ENCODE measurements at places on chromosomes 3 and 15.

DNA sequence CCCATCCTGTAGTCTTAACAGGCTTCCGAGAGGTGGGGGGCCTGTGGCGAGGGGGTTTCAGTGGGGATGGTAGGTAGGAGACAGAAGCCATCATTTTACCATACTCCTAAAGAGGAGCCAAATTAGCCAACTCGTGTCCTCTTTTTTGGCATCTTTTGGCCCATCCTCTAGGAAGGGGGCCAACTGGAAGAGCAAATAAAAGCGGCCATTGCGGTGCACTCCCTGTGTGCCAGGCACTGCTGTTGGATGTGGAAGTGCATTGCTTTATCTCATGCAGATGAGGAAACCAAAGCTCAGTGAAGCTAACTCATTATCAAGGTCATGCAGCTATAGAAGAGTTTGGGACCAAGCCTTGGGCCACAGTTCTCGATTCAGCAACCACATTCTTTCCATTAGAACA is 6.1 kb downstream of the SEMA4B start:
- ATAC-seq, result no peak

DNA sequence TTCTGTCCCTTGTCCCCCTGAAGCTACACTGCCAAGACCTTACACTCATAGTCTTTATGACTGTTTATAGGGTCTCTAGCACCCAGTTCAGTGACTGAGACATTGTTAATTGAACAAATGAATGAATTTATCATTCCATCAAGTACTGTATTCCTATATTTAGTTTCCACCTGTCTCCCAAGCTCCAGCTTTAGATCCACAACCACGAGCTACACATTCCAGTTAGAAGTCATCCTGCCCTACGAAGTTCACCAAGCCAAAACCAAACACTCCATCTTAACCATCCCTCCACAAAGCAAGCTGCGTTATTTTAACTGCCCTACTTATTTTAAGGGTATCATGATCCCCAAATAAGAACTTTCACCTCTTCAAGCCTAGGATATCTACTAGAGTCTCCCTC is 31.3 kb downstream of the TNIK start:
- no peak for ATAC-seq

GRCh38 chr3:69085833-69086722 is 1.3 kb downstream of the ARL6IP5 start:
- peak; percentile 21 for ATAC-seq

GRCh38 chr15:25178835-25179672 is 224.3 kb downstream of the SNRPN start:
- no peak for ATAC-seq

- peak; percentile 85 for ATAC-seq
Measured at GRCh38 chr3:12139111-12139511, 19.6 kb downstream of the TIMP4 start.

DNA sequence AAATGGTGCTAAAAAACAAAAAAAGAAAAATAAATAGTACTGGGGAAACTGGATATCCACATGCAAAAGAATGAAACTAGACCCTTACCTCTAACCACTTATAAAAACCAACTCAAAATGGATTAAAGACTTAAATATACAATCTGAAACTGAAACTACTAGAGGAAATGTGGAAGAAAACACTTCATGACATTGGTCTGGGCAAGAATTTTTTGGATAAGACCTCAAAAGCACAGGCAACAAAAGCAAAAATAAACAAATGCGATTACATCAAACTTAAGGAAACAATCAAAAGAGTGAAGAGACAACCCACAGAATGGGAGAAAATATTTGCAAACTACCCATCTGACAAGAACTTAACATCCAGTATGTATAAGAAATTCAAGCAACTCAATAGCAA is 6.4 kb downstream of the IFT57 start:
- no peak for ATAC-seq

DNA sequence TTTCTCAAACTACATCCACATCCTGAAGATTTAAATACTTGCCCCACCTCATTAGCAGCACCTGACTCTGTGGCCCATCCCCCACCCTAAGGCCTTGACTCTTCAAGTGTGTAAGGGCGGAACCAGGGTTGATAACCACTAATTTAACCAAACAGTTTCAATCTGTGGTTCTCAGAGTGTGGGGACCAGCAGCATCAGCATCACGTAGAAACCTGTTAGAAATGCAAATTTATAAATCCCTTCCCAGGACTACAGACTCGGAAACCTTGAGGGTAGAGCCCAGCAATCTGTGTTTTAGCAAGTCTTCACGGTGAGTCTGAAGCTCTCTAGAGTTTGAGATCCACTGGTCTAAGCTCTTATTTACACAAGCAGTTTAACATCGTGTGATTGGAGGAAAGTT is 12.4 kb downstream of the GNB4 start:
- ATAC-seq, result no peak

GRCh38 chr15:51503003-51503402 is 119.6 kb downstream of the DMXL2 start:
- ATAC-seq, result no peak

- ATAC-seq, result no peak
Measured at GRCh38 chr15:48603922-48604321, 41.6 kb downstream of the FBN1 start.

DNA sequence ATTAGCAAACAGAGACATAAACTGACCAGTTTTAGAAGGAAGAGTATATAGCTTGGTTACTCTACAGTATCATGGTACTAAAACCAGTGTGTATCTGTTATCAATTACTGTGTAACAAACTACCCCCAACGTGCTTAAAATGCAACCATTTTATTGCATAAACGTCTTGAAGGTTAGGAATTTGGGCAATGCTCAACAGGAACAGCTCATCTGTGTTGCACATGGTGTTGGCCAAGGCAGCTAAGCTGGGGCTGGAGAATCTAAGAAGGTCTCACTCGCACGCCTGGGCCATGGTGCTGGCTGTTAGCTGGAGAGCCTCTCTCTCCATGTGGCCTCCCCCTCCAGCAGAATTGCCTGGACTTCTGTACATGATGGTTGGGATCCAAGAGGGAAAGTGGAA is 81.2 kb upstream of the THBS1 start:
- no peak for ATAC-seq

DNA sequence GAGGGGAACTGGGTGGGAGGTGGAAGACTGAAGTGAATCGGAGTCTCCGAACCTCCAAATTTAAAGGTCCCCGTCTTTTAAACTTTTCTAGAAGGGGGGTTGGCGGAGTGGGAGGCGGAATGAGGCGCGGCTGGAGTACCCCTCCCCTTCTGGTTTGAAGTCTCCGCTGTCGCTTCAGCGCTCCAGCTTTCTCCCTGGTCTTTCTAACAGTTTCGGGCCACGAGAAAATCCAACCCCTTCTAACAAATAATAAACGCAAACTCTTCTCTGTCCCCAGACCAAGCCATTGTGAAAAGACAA is 2.5 kb upstream of the MECOM start:
- ATAC-seq, result no peak

DNA sequence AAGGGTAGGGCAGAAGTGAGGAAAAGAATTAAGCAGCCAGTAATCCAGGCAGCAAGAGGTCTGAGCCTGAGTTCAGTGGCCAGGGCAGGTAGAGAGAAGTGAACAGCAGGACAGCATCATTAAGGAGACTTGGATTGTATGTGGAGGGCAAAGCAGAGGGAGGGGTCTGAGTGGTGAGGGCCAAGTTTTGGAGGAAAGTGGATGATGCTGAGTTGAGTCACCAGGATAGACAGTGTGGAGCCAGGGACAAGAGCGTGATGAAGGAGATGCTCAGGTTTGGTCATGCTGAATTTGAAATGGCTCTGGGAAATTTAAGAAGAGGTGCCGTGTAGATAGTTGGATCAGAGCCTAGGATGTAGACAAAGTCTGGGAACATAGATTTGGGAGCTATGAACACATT is 93.1 kb downstream of the ARHGEF26 start:
- no peak for ATAC-seq

GRCh38 chr3:38138349-38139190 is at the start of gene MYD88:
MYD88 (plus strand) TSS chr3:38138661; CDS start chr3:38138701, 40 bp downstream.
- no peak for ATAC-seq

DNA sequence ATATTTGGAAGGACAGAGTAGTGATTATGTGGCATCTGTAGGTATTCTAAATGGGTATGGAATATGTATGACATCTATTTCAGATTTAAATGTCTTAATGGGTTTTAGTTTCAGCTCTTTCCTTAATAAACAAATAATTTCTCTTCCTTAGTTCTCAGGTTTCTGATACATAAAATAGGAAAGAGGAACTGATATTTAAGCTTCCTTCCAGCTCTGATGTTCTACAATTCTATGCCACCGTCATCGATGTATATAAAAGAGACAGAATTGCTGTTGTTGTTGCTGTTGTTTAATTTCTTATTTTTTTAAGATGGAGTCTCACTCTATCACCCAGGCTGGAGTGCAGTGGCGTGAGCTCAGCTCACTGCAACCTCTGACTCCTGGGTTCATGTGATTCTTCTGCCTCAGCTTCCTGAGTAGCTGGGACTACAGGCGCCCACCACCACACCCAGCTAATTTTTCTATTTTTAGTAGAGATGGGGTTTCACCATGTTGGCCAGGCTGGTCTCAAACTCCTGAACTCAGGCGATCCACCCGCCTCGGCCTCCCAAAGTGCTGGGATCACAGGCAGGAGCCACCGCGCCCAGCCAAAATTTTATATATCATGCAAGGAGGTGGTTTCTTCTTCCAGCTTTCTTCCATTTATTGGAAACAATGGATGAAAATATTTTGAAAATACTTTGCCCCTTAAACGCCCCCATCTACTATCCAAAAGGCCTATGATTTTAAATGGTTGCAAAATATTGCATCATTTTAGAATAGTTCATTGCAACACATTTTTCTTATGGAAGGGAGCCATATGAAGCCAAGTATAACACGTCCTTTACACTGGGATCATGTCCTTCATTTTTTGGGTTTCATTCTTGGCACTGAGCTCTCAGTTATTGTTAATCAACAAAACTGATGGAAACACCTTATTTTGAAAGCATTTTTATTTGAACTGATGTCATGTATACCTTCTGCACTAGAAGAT is 13.9 kb upstream of the C15orf61 start:
- ATAC-seq, result no peak

GRCh38 chr3:88810455-88810854 is 297.0 kb upstream of the EPHA3 start:
- no peak for ATAC-seq

- peak; percentile 86 for ATAC-seq
Measured at GRCh38 chr3:173395412-173396181, 1.9 kb upstream of the NLGN1 start.

DNA sequence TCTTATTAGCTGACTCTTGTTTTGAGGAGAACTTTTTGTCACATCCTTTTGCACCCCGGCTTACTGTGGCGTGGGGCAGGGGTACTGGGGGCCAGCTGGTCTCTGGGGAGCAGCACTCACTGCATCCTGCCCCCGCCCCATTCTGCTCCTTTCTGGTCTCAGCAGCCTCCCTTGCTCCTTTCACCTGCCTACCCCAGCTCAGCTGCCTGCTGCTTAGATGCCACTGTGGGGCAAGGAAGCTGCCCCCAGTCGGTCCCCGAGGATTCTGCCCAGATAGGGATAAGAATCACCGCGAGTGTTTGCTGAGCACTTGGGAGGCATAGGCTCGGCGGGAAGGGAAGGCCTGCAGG is 32.0 kb downstream of the APBA2 start:
- no peak for ATAC-seq
